ENCODE measurements at places on chromosomes 6 and 20. TPM values are rescaled to one million over a fixed set of nuclear protein-coding genes. Genes with fewer than 3 reads are reported as not detected.

IMPG1 gene
- total RNA-seq = not detected

UST gene
- 3.9 TPM for total RNA-seq

CHRNA4 gene
- total RNA-seq = 0.38 TPM

IRF4 gene
- 0.46 TPM for total RNA-seq

MOG gene
- total RNA-seq = not detected

C6orf15 gene
- not detected for total RNA-seq

ZCCHC3 gene
- 21.6 TPM for total RNA-seq

MICB gene
- 7.0 TPM for total RNA-seq

ADIG gene
- not detected for total RNA-seq

GPX5 gene
- not detected for total RNA-seq
